ENCODE measurements at places on chromosomes 16 and 17. TPM values are rescaled to one million over a fixed set of nuclear protein-coding genes. Genes with fewer than 3 reads are reported as not detected.

- DNase-seq = no peak
Measured at GRCh38 chr17:71055128-71055527, 885.8 kb downstream of the KCNJ2 start.

DNA sequence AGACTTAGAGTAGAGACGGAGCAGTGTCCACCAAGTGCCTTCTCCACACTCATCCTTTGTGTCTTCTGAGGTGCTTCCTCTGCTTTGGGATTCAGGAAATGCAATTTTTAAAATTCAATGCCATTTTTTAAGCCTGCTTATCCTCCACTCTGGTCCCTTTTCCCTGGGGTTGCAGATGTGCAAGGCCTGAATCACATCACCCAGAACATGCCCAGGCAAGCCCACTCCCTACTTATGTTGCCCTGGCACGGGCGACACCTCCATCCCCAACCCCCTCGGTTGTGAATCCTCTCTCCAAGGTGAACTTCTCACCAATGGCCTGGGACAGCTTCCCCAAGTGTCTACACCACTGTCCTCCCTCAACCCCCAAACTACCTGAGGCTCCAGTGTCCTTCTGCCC lies 116.2 kb downstream of the C17orf67 start:
- no peak for DNase-seq

DNA sequence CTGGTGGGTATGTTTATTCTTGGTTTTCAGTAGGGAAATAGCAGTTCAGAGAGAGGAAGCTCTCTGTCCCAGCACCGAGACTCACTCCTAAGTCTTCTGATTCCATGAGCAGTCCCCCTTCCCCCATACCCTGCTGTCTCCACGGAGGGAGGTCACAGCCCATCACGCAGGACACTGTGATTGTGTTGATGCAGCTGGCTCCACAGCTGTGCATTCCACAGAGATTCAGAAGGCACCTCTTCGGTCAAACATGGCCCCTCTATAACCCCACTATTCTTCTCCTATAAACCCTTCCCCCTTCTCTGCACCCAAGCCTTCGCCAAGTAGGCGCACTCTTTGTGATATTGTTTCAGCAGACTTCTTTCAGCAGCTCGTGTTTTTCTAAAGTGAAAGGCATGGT lies 104.3 kb upstream of the HLF start:
- DNase-seq = no peak

GRCh38 chr17:65850486-65850885 lies 289.0 kb upstream of the AXIN2 start:
- no peak for DNase-seq

- DNase-seq = no peak
Measured at GRCh38 chr17:78715876-78716275, 66.2 kb downstream of the CYTH1 start.

RAB34 gene
- 119 TPM for total RNA-seq

VTN gene
- 0.98 TPM for total RNA-seq
